ENCODE measurements at places on chromosomes 16 and 17.

DNA sequence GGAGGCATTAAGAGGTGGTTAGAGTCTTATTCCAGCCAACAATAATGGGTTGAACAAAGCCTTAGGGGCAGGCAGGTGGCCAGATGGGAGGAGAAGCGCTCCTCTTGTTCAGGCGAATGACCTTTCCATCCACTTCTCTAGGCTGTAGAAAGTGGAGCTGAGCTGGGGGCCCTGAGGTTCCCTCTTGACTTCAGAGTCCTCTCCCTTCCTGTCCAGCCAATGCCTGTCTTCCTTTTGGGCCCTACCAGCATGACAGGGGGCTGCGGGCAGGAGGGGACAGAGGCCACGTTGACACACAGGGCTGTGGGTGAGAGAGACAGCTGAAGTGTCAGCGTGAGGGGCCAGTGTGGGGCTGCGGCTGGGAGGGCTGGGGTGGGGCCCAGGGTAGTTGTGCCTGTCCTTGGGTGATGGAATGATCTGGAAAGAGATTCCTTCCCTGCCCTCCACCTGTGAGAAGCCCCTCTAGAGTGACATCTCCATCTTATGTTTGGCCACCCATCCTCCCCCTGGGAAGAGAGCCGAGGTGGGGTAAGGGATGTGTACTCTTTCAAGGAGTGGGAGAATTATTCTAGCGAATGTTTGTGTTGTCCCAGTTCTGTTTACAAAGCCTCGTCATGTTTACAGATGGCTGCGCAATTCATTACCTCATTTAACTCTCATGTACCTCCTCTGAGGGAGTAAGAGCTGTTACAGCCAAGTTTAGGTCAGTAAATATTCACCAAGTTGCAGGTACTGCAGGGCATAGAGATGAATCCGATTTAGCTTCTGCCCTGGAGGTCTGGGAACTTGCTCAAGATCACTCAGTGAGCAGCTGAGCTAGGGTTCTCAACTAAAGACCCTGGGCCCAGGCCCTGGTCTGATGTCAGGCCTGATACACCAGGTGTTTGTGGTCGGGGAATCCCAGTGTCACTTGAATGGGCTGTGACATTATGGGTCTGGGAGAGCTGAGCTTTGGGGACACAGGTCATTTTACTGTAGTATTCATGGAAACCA, 3.3 kb downstream of the ERBB2 start:
- DNase-seq: no peak

DNA sequence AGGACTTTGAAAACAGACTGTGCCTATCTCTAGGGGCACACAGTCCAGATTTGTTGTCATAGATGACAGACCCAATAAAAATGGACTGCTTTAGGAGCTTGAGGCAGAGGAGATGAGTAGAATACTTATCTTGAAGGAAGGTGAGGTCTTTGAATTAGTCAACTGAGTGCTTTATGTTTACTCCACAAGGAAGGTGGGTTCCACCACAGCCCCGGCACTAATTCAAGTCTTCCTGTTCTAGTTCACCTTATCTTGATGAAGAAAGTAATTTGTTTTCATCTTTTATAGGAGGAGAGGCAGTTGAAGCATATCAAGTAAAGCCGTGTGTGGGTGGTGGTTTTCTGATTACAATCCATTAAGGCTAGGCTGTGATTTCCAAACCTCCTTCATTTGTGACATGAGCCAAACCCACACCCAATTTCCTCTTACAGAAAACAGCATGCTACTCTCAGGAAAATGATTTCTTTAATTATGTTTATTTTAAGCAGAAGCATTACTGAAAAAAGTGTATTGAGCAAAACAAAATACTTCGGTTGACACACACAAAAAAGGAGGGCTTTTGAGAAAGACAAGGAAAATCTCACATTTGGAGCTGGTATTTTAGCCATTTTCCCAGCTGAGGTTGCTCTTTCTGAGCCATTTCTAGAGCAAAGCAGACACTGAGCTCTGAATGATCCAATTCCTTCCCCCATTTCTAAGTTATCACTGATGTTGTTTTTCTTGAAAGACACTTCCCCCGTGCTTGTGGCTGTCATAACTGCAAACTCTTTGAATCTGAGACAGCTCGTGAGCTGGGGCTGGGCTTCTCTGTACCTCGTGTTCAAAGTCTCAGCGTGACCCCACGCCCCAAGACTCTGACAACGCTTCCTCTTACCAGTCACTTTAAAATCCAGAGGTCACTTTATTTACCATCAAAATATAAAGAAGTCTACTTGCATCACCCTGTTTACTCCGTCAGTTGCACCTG, 35.4 kb downstream of the CDRT15 start:
- DNase-seq: no peak

DNA sequence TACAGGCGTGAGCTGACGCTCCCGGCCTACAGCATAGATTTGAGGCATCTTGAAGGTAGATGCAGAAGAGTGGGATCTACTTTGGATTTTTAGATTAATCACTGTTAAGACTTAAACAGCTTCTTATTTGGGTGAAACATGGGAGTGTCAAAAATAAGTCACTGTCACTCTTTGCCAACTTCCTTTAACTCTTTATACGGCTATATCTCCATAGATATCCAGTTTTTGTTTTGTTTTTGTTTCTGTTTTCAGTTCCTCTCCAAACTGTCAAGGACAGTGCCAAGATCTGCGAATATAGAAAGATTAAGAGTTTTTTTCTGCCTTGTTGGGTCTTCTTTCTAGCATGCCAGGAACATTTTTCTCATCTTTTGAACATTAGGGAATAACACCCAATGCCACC, 706.1 kb downstream of the WWOX start:
- DNase-seq: no peak

DNA sequence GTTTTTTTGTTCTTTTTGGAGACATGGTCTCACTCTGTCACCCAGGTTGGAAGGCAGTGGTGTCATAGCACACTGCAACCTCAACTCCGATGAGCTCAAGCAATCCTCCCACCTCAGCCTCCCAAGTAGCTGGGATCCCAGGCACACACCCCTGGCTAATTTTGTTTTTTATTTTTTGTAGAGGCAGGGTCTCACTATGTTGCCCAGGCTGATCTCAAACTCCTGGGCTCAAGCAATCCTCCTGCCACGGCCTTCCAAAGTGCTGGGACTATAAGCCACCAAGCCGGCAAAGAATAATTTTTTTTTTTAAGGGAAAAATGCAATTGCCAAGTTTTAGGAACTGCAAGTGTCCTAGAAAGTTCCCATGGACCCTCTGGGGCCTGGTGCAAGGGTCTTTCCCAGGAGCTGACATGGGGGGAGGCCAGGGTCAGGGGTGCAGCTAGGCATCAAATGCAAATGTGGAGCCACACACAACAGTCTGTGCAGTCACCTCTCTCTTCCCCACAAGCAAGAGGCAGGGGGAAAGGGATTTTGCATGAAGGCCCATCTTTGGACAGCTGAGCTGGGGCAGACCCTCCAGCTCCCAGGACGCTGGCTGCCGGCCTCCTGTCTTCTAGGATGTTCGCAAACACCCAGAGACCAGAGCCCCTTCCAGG, 20.1 kb upstream of the BCAR1 start:
- no peak for DNase-seq

DNA sequence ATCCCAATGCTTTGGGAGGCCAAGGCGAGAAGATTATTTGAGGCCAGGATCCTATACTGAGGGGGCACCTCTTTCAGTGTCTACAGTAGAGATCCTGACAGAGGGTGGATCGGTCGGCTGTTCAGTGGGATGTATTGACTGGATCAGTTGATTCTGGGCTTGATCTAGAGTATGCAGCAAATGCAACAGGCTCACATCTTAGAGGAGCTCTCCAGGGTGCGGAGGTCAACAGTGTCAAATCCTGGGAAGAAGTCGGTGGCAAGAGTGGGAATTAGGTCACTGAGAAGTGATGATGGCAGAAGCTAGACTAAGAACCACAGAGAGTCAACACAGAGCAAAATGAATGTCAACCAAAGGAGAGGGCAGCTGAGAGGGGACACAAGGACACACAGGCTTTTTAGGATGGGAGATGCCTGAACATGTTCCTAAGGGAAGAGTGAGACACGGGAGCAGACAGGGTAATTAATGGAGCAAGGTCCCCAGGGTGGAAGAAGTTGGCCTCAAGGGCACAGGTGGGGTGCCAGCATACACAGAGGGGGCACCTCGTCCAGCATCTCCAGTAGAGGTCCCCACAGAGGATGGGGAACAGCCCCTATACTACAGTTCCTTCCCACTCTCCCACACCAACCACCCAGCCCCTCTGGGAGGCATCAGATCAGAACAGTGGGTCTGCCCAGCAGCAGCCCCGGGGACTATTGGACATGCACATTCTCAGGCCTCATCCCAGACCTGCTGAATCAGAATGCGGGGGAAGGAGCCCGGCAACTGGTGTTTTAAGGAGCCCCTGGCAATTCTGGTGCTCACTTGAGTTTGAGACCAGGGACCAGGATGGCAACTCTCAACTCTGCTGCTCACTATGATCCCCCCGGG, 10.0 kb upstream of the CYTH1 start:
- DNase-seq: no peak

- DNase-seq: no peak
Measured at GRCh38 chr17:41959336-41960095, 7.1 kb upstream of the CNP start.

DNA sequence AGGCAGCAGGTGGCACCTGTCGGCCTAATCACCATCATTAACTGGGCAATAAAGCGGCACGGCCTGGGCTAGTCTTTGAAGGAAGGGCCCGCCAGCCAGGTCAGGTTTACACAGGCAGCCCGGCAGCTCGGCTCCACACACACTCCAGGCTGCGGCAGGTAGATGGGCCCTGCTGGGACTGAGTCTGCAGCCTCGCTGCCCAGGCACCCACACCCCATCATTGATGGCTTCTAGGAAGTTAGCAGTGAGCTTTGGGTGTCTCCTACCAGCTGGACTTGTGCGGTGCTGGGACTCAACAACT, 6.8 kb upstream of the FOXN1 start:
- no peak for DNase-seq
